ENCODE measurements at places on chromosomes 5 and 9.

DNA sequence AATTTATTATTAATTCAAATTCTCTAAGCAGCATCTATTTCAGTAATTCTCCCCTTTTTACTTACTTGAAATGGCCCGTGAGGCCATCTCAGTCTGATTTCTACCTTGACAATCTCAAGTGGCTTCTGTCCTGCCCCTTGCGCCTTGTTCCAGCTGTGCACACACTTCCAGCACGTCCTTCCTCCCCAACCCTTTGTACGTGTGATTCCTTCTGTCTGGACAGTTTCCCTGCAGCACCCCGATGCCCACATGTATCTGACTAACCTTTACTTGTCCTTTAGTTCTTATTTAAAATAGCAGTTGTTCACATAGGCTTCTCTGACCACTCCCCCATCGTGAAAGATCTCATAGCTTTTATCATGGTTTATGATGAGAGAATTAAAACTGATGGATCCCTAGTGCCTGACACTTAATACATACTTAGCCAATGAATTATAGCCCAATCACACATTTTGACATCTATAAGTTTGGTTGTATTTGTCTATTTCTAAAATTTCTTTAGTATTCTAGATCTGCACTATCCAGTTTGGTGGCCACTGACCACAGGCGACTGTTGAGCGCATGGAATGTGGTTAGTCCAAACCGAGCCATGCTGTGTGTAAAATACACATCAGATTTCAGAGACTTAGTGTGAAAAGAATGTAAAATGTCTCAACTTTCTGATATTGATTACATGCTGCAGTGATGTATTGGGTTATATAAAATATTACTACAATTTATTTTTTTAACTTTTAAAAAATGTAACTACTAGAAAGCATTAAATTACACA is 14.3 kb downstream of the ZBTB34 start:
- DNase-seq = no peak

DNA sequence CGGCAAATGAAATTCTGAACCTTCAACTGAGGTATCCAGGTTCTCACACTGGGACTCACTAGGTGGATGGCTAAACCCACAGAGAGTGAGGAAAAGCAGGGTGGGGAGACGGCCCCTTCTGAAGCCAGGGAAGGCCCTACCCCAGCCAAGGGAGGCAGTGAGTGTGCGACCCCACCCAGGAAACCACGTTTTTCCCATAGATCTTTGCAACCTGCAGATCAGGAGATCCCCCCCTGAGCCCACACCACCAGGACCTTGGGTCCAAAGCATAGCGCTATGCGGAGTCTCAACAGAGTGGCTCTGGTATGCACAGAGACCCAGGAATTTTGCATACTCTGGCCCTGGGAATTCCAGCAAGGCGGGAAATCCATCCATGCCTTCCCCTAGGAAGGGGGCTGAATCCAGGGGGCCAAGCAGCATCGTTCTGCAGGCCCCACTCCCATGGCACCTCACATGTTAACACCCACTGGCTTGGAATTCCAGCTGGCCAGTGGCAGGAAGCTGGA is 19.9 kb downstream of the DTWD2 start:
- no peak for DNase-seq

DNA sequence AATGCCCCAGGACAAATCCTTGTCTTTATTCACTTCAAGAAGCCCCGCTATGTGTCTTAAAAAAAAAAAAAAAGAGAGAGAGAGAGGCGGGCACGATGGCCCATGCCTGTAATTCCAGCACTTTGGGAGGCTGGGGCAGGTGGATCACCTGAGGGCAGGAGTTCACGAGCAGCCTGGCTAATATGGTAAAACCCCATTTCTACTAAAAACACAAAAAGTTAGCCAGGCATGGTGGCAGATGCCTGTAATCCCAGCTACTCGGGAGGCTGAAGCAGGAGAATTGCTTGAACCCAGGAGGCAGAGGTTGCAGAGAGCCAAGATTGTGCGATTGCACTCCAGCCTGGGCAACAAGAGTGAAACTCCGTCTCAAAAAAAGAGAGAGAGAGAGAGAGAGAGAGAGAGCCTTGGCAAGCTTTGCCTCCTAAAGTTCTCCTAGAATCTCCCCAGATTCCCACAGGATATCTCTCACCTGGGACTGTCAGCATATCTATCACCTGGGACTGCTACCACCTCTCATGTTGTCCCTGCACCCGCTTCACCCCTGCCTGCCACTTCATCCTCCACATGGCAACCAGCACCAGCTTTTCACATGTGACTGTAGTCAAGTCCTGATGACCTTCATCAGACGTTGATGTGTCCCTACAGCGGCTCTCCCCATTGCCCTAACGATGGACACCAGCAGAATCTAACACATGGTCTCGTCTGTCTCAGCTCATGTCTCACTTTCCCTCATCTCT is 5.8 kb downstream of the ITK start:
- no peak for DNase-seq

GRCh38 chr5:27062451-27062850 is 24.1 kb upstream of the CDH9 start:
- DNase-seq = no peak

GRCh38 chr5:178509491-178510057 is 80.6 kb downstream of the COL23A1 start:
- DNase-seq = no peak

DNA sequence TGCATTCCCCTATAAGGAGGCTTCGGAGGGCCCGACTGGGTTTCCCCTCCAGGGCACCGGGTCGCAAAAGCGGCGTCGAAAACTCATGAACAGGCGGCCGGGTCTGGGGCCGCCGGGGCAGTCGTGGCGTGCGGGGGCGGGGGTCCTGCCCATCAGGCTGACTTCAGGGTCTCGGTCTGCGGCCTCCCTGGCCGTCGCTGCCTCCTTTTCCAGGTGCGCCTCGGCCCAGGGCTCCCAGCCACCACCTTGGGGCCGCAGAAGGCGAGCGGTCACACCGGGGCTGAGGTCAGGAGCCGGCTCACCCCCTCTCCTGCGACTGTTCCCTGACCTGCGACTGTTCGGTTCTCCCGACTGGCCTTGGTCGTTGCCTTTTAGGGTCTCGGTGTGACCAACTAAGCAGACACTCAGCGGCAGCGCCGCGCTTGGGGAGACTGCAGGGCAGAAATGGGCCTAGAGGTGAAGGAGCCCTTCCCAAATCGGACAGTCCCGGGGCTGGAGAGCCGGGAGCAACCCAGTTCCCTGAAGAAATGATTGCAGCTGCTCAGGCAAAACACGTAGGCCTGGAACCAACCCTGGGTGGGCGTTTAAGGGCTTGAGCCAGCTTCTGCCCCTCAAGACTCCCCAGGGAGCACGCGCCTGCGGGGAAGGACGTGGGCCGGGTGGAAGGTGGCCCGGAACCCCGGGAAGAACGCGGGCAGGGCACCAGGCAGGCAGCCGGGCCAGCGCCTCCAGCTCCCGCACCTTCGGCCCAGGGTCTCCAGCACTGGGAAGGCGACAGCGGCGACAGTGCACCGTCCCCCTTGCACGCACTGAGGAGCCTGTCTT is 11.2 kb downstream of the IRX2 start:
- DNase-seq = peak; percentile 6

DNA sequence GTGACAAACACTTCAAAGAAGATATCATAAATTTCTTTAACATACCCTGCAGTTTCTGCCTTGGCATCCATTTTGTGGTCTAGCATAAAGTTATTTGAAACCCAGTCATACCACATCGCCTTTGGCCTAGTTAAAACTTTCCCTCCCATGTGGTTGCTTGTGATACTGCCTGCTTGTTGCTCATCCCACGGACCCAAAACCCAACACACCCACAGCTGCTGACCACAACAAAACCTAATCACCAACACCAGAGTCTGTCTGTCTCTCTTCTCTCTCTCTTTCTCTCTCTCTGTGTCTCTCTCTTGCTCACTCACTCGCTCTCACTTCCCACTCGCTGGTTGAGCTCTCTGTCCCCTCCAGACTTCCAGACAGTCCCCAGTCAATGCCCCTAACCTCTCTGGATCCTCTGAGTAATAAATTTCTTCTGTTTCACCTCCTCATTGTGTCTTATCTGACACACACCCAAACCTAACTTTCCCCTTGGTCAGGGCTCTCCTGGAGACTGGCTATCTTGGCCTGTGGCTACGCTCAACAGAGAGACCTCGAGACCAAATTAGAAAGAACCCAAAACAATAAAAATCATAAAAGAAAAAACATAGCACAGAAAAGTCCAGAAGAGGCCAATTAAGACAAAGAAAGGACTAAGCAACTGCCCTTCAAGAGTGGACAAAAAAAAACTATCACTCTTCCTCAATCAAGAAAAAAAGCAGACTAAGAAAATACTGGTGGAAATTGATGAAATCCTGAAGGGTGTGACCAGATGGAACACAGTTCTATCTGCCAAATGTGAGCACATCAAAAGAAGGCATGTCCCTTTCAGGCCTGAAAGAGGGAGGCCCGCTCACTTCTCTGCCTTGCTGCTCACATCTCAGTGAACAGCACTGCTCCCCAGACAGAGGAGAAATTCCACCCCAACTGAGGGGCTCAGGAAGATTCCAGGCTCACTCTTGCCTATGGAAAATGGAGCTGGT is 41.5 kb downstream of the TTLL11 start:
- DNase-seq = no peak
